Right hindlimb (tissue), 1 donor: ENCODE measurements at places on chromosomes 2 and 18.
A peak's percentile ranks its signal among the peaks of the same experiment; 100 is the strongest.

- DNase-seq: no peak
These were observed 159.8 kb upstream of the REG3G start for GRCh38 chr2:78865667-78866066.

GRCh38 chr2:105573910-105574655, 170.6 kb upstream of the NCK2 start:
- DNase-seq: no peak

GRCh38 chr2:127219171-127220070, 678 bp downstream of the CYP27C1 start:
- peak; percentile 66 for DNase-seq

DNA sequence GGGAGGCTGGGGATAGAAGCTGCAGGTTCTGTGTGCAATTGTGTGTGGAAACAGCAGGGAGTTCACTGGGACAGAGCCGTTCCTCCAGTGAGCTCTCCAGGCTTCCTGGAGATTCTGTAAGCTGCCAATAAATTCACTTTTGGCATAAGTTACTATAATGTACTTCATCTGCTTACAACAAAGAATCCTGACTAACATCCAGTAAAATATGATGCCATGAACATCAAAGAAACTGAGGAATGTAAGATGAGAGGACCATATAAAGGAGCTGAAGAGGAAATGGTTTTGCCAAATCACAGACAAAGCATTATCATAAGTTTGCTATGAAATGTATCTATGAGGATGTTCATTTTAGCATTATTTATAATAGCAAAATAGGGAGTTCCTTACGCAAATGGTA, 175.3 kb downstream of the KCNE4 start:
- no peak for DNase-seq

DNA sequence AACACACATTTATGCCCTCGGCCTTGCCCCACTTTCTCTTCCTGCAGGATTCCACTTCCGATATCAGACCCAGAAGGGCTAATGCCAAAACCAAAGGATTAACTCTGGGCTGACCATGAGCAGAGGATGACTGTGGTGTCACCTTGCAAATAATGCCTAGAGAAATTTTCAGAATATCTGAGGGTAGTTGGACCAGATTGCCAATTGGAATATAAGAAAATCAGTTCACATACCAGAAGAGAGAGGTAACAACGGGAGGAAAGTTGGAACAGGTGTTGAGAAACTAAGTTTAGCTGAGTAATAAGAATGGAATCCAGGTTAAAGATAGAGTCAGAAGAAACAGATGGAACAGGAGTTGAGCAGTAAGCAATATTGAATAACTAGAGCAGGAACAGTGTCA, 232.7 kb upstream of the UBE2E3 start:
- no peak for DNase-seq

DNA sequence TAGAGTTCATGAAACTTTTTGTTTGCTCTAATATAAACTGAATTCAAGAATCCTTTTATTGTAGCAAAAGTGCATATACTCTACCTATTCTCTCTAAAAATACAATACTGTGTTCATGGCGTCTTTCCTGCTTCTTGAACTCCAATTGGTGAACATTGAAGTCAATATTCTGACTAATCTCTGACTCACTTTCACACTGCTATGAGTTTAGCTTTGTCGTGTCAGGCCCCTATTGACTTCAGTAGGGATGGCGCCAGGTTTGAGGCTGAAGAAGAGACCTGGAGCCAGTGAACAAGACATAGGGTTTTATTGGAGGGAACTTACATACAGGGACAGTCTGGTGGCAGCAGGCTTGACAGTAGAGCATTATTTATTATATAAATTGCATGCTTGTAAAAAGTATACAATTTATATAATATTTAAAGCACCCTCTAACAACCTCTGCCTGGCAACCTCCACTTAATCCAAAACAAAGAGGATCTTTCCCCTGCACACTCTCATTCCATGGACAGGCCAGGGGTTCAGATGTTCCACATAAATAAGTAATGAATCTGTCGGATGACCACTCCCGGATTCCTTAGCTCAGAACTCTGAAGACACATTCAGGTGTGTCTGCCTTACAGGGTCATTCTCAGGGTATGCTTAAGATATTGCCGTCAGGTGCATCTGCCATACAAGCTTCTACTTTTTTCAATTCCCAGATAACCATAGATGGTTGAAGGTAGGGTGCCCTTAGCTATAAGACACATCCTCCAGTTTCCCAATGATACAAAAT, 141.0 kb downstream of the CERS6 start:
- no peak for DNase-seq

DNA sequence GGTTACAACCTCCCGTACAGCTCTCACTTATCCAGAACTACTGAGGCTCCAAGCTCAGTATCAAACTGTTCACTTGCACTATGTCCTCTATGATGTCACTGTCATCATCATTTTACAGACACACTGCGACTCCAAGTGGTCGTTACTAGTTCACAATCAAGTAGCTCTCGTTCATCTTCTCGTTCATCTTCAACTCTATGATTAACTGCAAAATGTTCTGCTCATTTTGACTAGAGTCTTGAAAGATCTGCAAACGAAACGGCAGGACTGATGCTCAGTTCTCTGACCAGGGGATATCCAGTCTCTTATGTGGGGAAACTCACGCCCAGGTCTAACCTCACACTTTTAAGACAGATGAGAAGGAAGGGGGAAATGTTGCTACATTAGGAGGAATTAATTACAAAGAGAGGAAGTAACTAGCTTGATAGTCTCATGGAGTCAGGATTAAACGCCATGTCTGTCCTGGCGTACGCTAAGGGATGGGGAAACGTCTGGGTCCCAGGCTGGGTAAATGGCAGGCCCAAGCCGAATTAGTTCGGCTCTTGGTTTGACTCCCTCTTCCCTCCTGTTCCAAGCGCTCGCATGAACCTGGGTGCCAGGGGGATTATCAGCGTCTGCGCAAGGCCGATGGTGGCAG, 794 bp upstream of the CHCHD5 start:
- no peak for DNase-seq

GRCh38 chr2:230668184-230668938, 44.3 kb upstream of the CAB39 start:
- peak; percentile 76 for DNase-seq

- no peak for DNase-seq
These were observed 437.0 kb upstream of the ETAA1 start for GRCh38 chr2:66960161-66960560.

GRCh38 chr2:234015861-234016260, 34.6 kb upstream of the SPP2 start:
- no peak for DNase-seq

DNA sequence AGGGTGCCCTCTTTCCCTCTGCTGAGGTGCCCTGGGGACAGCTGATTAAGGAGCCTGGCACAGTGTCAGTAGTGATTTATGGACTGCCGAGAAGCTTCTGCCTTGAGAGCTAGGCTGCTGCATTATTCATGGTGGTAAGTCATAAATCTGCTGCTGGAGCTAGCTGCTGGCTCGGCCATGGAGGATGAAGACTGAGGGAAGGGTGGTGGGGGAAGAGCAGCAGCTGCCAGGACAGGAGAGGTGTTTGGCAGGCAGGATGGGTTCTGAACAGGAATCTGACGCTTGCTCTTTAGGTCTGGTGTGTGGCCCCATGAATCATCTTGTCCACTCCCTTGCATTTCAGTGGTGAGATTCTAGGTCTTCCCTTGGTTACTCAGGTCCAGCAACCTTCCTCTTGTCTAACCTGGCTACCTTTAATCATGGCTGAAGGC, 296.3 kb downstream of the DYSF start:
- DNase-seq: peak; percentile 43

DNA sequence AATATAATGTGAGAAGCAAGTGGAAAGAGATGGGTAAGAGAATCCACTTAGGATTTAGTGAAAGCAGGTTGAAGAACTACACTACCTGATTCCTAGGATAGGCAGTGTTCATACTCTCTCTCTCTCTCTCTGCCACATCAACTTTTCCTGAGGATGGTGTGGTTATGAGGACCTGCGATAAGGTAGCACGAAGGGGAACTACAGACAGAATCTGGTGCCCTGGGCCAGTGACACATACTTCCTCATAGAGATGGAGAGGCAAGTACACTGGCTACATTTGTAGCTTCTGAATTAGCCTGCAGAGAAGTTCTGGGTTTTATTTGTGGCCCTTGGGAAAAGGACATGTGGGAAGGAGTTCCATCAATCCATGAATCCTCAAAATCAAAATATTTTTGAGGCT, 44.5 kb downstream of the PTH2R start:
- DNase-seq: no peak

DNA sequence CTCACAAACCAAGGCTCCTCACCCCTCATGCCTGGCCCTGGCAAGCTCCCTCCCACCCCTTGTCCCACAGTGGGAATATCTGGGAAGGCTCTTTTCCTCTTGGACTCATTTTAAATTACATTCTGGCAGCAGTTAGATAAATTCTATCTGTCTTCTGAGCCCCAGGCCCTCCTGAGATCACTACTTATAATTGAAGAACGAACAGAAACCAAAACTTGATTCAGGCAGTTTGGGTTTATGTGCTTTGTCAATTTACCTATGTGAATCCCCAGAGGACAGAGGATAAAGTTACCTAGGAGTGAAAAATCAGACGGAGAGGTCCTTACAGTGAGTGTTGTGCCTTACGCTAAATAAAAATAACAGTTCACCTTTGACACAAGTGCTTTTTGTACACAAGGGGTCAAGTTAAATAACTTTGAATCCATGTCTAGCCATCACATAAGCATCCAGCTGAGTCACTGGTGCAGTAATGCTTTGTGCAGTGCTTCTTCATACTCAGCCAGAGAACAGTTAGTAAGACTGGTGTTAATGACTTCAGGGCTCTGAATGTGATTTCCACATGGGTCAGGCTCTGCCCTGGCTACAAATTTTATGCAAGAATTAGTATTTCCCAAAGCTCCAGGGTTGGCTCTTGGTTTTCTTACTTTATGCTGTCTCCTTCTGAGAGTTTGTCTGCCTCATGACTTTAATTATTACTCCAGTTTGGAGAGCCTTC, 329.3 kb downstream of the INSIG2 start:
- no peak for DNase-seq

- no peak for DNase-seq
These were observed 228.3 kb upstream of the SETBP1 start for GRCh38 chr18:44452346-44452745.

DNA sequence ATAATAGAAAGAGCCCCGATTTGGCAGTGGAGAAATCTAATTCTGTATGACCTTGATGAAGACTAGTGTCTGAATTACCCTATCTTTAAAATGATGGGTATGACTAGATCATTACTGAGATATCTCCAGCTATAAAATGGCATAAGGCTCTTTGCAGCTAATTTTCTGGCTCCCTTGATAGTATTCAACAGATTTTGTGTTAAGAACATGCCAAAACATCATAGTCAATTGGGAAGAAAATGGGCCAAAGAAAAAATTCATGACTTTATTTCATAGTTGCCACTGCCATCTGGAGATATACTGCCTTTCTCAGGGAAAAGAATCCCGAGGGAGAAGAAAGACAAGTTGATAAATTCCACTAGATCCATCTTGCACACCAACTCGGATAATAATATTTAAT, 1618.7 kb downstream of the LRP1B start:
- DNase-seq: no peak

GRCh38 chr2:230520875-230521155, 104.8 kb downstream of the SP100 start:
- DNase-seq: no peak

GRCh38 chr2:45177870-45178269, 168.6 kb upstream of the SIX2 start:
- no peak for DNase-seq

DNA sequence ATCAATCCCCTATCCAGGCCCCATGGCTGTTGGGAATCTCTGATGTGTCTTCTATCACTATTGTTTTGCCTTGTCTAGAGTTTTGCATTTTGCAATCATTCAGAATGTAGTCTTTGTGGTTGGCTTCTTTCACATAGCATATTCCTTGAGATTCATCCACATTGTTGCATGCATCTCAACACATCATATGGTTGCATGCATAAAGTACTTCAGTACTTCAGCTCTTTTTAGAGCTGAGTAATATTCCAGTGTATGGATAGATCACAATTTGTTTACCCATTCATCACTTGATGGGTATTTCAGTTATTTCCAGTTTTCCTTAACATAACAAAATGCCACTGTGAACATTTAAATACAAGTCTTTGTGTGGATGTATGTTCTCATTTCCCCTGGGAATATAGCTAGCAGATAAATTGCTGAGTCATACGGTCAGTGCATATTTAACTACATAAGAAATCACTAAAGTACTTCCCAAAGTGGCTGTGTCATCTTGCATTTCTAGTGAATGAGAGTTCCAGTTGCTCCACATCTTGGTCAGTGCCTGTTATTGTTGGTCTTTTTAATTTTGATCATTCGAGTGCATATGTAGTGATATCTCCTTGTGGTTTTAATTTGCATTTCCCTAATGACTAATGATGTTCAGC, 138.8 kb downstream of the BCL11A start:
- DNase-seq: no peak

- DNase-seq: no peak
These were observed 1342.0 kb upstream of the ZEB2 start for GRCh38 chr2:145861940-145862339.

DNA sequence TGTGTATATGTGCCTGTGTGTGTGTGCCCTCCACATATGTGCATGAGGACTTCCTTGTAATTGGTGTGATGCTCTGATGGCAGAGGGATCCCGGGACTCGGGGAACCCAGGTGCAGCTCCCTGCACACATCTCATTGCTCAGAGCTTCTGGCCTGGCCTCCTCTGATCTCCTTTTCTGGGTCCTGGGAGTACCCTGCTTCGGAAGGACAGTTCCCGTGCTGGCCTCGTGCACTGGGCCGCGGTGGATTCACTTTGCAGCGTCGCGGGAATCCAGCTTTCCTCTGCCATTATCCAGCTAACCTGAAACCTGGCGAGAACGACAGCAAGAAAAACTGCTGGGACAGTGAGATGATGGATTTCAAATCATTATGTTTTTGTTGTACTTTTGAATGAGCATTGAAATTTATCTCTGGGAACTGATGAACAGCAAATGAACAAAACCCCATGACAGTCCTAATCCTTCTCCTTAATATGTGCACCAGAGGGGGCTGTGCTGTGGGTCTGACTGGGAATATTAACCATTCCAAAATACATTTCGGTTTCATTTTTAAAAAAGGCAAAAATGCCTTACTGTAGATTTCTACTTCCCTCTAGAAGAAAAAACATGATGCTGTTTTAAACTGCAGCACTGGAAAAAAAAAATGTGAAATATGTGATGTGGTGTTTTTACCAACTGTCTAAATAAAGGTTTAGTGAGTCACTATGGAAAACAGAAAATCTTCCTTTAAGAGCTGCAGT, 78.2 kb downstream of the PTGR3 start:
- DNase-seq: no peak

- DNase-seq: no peak
These were observed 35.5 kb upstream of the BMP10 start for GRCh38 chr2:68906716-68907115.

GRCh38 chr2:142033393-142033792, 97.4 kb downstream of the LRP1B start:
- DNase-seq: no peak

DNA sequence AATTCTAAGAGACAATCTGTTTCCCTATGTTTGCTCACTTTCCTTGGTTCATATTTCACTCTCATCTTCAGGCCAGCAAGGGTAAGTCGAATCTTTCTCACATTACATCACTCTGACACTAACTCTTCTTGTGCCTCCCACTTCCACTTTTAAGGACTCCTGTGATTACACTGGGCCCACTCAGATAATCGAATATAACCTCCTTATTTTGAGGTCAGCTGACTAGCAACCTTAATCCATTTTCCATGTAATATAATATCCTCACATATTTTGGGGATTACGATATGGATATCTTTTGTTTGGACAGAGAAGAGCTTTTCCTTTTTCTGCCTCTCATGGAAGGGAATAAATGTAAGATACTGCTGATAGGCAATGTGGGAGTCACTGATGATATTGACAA, 2015.7 kb upstream of the LRRTM1 start:
- no peak for DNase-seq
